ENCODE measurements at places on chromosomes 7 and 10.

GRCh38 chr7:32092346-32092745 is 22.1 kb upstream of the PDE1C start:
- no peak for DNase-seq

- no peak for DNase-seq
Observed at GRCh38 chr10:24793648-24794379, 70.1 kb upstream of the ARHGAP21 start.

DNA sequence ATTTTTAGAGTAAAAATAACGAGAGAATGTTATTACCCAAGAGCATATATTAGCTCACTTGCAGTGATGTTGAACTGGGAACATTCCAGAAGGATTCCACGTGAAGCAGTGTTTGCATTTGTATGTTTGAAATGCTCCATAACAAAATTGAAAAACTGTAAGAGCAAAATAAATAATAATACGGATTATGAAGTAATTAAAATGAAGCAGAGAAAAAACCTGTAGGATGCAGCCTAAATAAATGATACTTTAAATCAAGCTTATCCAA is 203.3 kb downstream of the BAMBI start:
- DNase-seq = no peak

DNA sequence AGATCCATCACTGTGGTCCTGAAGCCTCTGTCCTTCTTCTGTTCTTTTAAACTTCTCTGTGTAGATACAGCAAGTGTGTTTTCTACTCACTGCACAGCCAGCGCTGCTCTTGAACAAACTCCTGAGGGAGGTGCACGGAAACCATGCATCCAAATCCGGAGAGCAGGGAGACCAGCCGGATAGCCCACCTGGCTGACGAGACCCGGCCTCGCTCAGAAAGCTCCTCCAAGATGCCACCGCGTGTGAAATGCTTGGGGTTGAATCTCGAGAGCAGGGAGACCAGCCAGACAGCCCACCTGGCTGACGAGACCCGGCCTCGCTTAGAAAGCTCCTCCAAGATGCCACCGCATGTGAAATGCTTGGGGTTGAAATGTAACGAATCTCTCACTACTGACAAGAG is 602.0 kb downstream of the PTPRN2 start:
- no peak for DNase-seq

- no peak for DNase-seq
Observed at GRCh38 chr10:86176850-86177536, 189.6 kb downstream of the GRID1 start.

- no peak for DNase-seq
Observed at GRCh38 chr10:128078136-128078969, 47.9 kb downstream of the MKI67 start.

GRCh38 chr10:82874671-82875070 is 999.7 kb downstream of the NRG3 start:
- DNase-seq = no peak

GRCh38 chr7:30559611-30560010 is 35.1 kb upstream of the GARS1 start:
- DNase-seq = no peak

GRCh38 chr10:34687434-34688210 is 127.5 kb downstream of the PARD3 start:
- no peak for DNase-seq

- DNase-seq = no peak
Observed at GRCh38 chr10:5092848-5093790, 1.1 kb upstream of the AKR1C3 start.

DNA sequence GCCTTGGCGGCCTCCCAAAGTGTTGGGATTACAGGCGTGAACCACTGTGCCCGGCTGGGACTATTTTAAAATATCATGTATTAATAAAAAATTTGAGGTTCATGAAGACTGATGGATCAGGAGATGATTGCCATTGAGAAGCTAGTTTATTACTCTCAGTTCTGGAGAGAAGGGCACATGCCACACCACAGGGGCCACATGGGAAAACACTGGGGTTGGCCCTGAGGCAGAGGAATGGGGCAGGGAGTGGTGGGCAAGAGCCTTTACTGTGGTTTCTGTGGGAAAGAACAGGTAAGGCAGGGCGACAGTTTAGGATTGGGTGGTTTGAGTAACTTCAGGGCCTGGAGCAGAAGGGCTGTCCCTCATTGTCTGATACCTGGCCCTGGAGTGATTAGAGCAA is 6.8 kb upstream of the TBRG4 start:
- DNase-seq = no peak

DNA sequence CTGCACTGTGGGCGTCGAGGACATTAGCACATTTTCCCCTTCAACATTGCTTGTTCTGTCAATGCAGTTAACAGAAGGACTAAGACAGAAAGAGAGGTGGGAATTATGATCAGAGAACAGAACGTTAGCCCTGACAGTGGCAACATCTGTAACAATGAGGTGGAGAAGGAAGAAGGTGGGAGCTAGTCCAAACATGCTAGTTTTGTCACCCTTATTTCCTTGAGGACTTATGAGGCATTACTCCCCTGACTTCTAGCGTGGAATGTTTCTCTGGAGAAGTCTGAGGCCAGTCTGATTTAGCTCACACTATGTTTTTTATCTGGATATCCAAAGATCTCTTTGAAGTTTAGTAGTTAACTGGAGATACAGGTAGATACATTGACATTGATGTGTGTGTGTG is 73.4 kb downstream of the ZMYND11 start:
- DNase-seq = no peak

- DNase-seq = no peak
Observed at GRCh38 chr10:18306031-18306430, 165.8 kb downstream of the CACNB2 start.

- DNase-seq = peak; percentile 38
Observed at GRCh38 chr7:150378115-150378852, 846 bp upstream of the ZNF775 start.

DNA sequence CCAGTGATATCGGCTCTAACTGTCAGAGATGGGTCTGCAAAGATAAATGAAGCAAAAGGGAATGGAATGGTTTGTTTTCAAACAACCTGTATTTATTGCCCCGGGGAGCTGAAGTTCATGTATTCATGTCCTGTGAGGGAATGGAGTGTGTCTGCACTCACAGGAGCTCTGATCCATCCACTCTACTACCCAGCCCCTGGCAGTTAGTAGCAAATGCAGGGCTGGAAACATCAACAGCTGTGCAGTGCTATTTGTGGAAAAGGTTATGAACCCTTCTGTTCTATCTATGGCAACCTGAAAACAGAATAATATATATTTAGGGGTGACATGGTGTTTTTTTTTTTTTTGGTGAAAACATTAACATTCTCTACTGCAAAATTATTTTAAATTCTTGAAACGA is 9.8 kb downstream of the AGR2 start:
- no peak for DNase-seq

GRCh38 chr7:79664884-79665676 is 211.6 kb upstream of the MAGI2 start:
- no peak for DNase-seq

DNA sequence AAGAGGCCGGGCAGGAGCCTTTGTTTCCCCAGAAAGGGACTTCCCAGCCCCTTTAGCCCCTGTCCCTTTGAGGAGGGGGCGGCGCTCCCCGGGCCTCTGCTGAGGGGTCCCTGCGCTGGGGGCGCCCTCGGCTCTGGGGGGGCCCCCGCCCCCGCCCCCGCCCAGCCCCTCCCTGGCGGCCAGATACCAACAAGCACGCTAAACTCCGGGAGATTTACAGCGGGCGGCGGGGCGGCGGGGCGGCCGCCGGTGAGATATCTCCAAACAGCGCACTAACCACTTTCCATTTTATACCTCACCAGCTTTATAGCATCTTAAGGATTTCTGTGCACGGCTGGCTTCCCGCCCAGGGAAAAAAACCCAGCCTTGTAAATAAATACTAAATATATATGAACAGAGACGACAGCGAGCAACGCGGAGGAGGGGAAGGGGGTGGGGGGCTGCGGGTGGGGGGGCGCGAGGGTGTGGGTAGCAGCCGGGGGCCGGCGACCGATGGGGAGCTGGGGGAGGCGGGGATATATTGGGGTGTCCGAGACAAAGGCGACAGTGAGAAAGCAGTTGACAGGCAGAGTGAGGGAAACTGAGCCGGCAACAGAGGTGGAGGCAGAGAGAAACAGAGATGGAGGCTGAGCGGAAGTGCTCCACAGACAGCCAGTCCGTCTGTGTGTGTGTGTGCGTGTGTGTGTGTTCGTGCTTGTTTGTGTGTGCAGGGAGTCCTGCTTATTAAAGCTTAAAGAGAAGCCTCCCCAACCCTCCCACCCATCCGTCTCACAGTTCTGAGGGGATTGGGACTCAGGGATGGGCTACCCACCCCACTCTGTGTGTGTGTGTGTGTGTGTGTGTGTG is 85.8 kb downstream of the HIF1AN start:
- DNase-seq = peak; percentile 18

DNA sequence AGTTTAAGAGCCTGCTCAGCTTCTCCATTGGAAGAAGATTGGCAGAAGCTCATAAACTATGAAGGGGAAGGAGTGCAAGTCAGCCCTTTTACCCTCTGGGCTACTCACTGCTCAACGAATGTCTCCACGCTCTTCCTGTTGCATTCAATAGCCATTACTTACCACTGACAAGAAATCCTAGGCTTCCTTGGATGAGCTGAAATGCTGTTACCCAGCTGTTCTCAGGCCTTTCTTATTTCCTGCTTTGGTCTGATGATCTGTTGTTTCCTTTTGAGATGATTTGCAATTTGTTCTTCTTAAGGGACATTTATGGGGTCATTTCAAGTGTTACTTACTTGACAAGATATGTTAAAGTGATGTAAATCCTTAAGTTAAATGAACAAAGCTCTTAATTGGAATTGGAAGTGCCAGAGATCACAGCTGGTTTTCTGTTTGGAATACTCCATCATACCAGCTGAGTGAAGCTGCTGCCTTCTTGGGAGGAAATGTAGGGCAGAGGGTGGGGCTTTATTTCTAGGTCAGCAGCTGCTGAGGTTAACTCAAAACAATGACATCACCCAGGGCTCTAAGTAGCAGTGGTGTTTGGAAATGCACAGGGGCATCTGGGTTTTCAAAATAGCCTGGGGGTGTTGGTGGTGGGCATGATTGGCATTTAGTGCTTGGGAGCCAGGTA is 170.0 kb downstream of the PRKCQ start:
- peak; percentile 76 for DNase-seq

DNA sequence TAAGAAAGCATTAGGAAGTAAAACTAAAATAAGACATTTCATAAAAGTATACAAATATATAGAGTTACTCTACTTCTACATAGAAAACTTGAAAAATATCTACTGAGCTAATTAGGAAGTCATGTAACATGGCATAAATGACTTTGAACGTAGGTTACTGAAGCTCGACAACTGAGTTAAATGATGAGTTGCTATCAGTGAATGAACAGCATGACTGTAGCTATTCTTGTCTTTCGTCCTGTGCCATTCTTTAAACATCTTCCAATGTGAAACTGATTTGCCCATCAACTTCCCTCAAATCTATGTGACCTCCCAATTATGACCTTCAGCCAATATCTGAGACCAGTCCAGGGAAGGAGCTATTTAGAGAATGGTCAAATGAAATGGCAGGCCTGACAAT is 113.5 kb upstream of the NEBL start:
- no peak for DNase-seq

DNA sequence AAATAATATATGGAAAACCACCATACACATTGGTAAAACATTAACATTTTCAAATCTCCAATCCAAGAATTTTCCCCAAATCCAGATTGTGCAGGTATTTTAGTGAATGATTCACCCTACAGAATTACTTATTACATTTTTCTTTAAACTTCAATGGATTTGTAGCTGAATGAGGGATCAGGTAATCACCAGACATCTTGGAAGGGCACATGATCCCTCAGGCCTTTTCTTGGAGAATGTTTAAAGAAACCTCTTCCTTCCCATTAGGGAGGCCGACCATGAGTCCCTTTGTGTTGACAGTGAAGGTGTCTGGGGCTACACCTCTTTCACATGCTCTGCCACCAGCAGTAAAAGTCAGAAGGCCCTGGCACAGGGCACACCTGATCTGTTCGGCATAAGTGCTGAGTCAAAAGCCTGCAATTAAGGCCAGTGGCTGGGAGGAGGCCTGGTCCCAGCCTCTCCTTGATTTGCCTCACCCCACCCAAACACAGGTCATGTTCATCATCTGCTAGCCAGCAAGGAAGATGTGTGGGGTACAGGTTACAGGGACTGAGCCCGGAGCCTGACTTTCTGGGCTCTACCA is 207.7 kb downstream of the SNX10 start:
- no peak for DNase-seq

DNA sequence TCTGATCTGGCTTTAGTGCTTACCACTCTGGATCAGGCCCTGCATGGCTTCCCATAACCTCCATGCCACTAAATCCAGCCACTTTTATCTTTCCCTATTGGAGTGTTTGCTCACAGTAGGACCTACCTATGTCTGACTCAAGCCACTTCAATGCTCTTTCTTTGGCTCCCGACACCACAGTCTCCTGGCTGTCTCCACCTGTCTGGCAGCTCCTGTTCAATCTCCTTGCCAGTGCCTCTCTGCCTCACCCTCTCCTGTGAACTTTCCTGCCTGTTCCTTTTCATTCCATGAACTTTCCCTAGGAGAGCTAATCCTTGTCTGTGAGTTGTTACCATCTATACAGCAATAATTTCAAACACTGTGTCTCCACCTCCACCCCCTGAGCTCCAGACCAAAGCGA is 82.6 kb upstream of the UCN3 start:
- no peak for DNase-seq

GRCh38 chr10:52853704-52854103 is 81.1 kb upstream of the MBL2 start:
- DNase-seq = no peak

- DNase-seq = no peak
Observed at GRCh38 chr10:77715088-77715487, 77.5 kb upstream of the KCNMA1 start.

GRCh38 chr10:121655254-121656144 is 57.3 kb upstream of the FGFR2 start:
- DNase-seq = no peak

- DNase-seq = no peak
Observed at GRCh38 chr7:41197769-41198168, 505.1 kb downstream of the INHBA start.

- DNase-seq = peak; percentile 37
Observed at GRCh38 chr7:262251-262572, 27.8 kb upstream of the FOXL3 start.

DNA sequence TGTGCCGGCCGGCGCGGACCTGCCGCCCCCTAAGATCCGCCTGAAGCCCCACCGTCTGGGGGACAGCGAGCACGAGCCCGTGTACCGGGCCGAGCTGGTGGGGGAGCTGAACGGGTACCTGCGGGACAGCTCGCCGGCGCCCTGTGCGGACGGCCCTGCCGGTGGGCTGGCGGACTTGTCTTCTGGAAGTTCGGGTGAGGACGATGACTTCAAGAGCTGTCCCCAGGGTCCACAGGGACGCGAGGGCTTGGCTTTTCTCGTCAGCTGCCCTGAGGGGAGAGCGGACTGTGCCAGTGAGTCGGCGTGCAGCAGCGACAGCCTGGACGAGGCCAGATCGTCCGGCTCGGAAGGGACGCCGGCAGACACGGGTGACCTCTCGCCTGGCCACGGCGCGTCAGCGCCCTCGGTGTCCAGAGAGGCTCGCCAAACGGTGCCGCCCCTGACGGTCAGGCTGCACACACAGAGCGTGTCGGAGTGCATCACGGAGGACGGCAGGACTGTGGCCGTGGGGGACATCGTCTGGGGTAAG is 8.5 kb downstream of the PWWP2B start:
- no peak for DNase-seq

GRCh38 chr10:113618338-113618737 is 45.5 kb downstream of the NRAP start:
- no peak for DNase-seq
